ENCODE measurements at places on chromosomes 12 and 14.

- DNase-seq, result peak; percentile 45
Observed at GRCh38 chr14:97458661-97459579, 661.7 kb downstream of the VRK1 start.

DNA sequence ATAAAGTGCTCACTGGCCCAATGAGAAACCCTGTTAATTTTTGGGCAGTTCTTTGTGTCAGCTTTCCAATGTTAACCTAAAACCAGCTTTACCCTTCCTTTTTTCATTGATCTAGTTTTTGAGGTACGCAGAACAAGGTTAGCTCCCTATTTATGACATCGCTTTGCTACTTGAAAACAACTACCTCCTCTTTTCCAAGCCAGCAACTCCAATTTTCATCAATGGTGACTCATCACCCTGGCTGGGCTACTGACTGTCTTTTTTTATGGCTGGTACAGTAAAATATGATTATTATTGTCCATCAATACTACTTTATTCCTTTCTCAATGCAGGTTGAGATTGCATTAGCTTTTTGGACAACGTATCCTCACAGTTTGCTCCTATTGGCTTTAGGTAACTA, 22.5 kb upstream of the AKAP6 start:
- no peak for DNase-seq

DNA sequence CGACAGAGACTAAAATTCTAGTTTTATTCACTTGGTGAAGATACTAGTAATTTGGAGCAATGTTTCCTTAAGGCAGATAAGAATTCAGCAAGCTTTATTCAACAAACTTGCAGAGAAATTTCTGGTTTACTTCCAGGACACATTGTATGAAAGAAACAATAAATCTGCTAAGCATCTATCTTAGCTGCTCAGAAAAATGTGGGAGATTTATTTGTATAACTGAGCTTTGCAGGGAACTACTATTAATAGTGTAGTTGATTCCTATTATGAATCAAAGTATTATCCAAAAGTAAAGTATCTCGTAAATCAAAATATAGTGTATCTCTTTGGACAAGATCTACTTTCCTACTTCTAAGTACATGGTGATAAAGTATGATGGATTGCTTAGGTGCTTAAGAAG, 239.4 kb upstream of the TMTC1 start:
- no peak for DNase-seq

DNA sequence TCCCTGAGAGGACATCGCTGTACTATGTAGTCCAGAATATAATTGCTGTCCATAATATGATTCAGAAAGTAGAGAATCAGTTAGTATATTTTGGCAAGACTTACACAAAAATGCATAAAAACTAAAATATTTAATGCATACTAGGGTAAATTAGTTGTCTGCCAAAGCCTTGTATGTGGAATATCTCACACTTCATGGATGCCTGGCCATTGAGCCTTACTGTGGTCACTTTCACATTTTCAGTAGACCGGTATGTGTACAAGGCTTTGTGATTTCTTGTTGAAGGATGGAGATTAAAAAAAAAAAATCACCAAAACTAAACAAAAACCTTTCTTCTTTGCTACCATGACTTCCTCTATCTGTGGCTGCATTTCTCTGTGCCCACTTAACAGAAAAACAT, 197.3 kb upstream of the DDHD1 start:
- DNase-seq, result no peak

DNA sequence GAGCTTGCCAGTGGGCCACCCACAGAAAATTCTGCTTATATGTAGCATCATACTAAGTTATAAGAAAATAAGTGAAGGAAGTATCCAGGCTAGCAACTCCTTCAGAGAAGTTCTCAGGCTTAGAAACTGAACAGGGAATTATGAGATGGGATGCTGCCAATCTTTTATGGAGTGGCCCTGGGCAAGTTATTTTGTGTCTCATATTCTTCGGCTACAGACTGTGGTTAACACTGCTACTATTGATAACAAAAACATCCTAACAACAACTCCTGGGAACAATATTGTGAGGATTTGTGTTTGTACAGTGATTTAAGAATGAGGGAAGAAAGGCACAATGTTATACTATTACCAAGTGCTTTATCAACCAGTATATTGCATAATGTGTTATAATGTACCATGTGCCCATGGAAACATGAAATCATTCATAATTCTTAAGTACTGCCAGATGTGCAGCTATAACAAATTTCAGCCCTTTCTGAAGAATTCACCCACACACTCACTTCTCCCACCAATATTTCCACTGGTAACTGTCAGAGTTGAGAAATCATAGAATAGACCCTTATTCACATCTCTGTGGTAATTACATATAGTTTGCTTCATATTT, 113.3 kb upstream of the SOX5 start:
- no peak for DNase-seq

DNA sequence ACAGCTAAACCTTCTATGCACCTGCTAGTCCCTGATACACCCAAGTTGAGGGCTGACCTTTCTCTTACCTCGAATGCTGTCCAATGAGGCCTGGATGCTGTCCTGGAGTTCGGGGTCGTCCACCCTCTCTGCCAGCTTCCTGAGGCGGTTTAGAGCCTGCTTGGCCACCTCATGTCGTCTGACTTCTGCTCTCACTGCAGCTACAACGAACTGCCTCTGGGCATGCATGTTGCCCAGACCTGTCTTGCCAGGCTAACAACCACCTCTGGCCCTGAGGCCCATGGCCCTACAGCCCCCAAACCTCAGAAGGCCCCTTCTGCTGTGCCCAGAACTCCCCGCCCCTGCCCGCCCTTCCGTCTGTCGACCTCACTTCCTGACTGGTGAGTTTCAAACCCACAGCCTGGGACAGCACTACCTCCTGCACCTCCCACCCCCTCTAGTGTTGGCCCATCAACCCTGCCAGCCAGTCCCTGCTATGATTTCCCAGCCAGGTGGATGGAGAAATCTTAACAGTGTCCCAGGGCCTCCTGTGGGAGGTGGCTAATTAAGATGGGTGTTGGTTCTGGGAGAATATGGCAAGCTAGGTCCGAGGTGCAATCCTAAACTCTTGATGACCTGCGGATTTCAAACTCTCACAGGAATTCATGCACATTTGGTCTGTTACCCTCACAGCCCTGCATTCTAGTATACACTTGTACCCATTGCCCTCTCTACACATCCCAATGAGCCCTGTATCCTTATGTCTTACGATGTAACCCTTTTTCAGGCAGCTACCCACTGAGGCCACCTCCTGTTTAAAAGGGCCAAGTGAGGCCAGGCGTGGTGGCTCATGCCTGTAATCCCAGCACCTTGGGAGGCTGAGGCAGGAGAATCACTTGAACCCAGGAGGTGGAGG, 2.7 kb upstream of the TSPAN31 start:
- DNase-seq, result no peak

GRCh38 chr12:108380382-108380781, 41.3 kb upstream of the CMKLR1 start:
- DNase-seq, result no peak

GRCh38 chr12:79373896-79374499, 316.8 kb downstream of the PAWR start:
- no peak for DNase-seq

DNA sequence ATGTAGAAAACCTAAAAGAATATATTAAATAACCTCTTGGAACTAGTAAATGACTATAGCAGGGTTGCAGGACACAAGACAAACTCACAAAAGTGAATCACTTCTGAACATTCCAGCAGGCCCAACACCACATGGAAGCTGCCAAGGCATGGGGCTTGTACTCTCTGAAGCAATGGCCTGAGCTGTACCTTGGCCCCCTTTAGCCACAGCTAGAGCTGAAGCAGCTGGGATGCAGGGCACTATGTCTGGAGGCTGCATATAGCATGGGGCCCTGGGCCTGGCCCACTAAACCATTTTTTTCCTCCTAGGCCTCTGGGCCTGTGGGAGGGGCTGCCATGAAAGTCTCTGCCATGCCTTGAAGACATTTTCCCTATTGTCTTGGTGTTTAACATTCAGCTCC, 1067.3 kb downstream of the LRFN5 start:
- DNase-seq, result no peak

GRCh38 chr12:56087220-56087619, 7.3 kb downstream of the ERBB3 start:
- peak; percentile 84 for DNase-seq

GRCh38 chr12:14776236-14776961, 26.9 kb downstream of the WBP11 start:
- no peak for DNase-seq

- DNase-seq, result no peak
Observed at GRCh38 chr14:76780058-76780345, 18.7 kb downstream of the VASH1 start.

DNA sequence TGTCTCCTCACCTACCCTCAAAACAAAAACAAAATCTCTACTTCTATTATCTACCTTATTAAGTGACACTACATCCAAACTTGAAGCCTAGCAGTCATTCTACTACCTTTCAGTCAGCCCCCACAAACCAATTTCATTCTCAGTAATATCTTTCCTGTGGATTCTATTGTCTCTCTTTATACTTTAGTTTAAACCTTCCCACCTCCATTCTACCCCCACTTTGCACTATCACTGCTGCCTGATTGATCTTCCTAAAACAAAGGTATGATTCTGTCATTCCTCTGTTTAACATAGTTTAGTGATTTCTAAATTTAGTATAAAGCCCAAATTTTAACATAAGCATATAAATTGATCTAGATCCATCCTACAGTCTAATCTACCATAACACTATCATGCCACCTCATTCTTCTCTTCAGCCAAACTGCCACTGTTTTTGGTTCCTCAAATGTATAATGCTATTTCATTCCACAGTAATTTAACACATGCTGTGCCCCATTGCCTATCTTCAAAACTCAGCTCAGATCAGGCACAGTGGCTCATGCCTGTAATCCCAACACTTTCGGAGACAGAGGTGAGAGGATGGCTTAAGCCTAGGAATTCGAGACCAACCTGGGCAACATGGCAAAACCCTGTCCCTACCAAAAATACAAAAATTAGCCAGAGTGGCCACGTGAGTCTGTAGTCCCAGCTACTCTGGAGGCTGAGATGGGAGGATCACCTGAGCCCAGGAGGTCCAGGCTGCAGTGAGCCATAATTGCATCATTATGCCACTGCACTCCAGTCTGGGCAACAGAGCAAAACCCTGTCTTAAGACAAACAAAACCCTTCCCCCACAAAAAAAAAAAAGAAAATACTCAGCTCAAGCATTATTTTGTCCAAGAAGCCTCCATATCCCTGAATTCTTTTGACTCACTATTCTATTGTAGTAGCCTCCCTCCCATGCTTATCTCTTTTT, 3.1 kb upstream of the STRN3 start:
- no peak for DNase-seq

DNA sequence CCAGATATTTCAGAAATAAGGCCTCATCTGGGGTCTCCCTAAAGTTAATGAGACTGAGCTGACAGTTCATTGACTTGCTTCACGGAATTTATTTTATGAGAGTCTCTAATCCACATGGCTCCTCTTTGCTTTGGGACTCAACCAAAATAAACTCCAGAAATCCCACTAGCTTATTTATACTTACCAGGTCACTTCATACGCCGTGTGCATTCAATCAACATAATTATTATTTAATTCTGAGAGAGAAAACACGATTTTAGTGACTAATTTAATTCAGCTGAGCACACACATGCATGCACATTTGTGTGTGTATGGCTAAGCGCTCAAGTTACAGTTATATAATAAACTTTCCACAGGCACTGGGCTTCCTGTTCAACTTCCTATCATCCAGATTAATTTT, 333.4 kb upstream of the CCDC196 start:
- DNase-seq, result no peak

DNA sequence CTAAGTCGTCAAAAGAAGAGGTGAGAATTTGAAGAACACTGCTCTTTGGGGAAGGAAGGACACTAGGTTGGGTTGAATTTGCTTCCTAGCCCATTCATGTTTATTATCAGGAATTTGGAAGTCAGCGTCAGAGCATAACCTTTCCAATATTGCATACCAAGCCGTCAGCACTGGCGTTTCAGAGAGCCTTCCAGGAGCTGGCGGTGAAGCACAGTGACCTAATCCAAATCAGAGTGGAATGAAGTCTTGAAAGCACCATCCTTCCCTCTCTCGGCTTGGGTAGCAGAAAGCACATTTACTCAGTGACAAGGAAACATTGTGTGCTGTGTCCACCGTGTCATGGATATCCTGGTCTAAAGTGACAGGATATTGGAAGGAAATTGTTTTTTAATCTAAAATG, 240.3 kb upstream of the PELI2 start:
- DNase-seq, result no peak

DNA sequence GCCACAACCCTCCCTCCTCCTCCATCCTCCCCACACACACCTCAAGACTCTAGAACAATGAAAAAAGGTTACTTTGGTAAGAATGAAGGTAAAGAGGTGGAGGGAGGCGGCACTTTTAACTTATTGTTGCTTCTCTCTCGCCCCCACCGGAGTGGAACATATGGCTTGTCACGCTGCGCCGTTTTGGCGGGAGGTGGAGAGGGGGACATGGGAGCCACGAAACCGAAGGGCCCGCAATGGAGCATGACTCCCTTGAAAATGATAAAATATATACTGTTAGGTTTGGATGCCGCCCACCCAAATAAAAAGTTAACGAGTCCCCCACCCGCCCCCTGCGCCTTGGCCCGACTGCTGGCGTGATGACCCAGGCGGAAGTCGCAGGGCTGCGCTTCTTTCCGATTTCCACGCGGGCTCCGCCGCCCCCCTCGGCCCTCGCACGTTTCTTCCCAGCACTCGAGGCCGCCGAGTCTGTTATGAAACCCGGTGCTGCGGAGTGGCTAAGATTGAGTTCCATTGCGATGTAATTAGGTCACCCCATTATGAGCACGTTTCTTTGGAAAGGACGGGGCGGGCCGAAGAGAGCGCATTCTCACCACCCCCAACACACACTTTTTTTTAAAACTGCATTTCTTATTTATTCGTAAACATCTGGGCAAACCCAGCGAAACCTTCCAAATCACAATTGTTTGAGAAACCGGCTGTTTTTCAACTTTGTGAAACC, 1.4 kb upstream of the ZFP36L1 start:
- peak; percentile 16 for DNase-seq

GRCh38 chr12:121145221-121145620, 12.5 kb downstream of the P2RX7 start:
- no peak for DNase-seq

GRCh38 chr14:78798757-78799156, 628.6 kb downstream of the NRXN3 start:
- no peak for DNase-seq

GRCh38 chr14:82224610-82225009, 691.0 kb upstream of the SEL1L start:
- no peak for DNase-seq

DNA sequence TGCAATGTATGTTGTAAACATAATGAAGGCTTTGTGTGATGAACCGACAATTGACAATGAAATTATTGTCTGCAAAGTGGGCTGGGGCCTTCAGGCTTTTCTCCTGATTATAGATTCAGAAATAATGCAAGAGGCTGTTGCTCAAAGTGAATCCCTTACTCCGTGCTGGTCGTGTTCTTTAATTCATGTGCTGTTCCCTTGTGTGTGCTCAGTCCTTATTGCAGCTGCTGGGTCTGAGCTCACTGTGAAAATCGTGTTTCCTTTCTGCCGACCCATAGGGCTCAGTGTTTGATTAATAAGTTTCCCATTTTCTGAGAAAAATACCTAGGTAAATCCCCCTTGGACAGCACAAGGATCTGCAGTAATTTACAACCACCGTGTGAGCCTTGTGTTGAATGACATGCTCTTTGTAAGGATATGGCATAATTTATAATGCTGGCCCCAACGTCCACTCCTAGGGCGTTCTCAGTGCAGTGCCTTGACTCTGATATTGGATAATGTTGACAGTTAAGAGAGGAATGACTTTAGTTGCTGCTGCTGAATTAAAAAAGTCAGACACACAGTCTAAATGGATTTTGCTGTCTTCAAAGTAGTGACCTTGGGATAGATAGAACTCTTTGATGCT, 81.6 kb downstream of the RGS6 start:
- DNase-seq, result no peak

- DNase-seq, result no peak
Observed at GRCh38 chr14:66405158-66405557, 81.0 kb upstream of the CCDC196 start.

- no peak for DNase-seq
Observed at GRCh38 chr12:79300199-79300568, 390.6 kb downstream of the PAWR start.
